ENCODE measurements at places on chromosomes 3 and 15.
A peak's percentile ranks its signal among the peaks of the same experiment; 100 is the strongest.

- no peak for DNase-seq
Measured at GRCh38 chr3:177210744-177211502, 13.6 kb upstream of the TBL1XR1 start.

GRCh38 chr3:30628901-30629590 is 22.6 kb downstream of the TGFBR2 start:
- peak; percentile 69 for DNase-seq

GRCh38 chr15:69393831-69394491 is 20.2 kb upstream of the KIF23 start:
- no peak for DNase-seq

GRCh38 chr15:83592370-83593040 is 61.4 kb upstream of the ADAMTSL3 start:
- no peak for DNase-seq

DNA sequence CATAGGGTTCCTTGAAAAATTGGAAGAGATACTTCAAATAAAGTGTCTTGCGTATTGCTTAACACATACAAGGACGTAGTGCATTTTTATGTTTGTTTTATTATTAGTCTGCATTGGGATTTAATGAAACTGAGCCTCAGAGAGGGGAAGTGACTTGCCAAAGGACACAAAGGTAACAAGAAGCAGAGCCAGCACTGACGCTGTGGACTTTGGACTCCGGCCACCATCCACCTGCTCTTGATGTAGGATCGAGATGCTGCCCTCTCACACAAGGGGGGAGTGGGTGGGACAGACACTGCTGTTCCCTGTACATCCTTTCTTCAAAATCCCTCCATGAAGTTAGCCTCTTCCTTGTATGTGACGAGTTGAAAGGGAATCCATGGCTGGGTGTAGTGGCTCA is 435.4 kb upstream of the RGMA start:
- no peak for DNase-seq

DNA sequence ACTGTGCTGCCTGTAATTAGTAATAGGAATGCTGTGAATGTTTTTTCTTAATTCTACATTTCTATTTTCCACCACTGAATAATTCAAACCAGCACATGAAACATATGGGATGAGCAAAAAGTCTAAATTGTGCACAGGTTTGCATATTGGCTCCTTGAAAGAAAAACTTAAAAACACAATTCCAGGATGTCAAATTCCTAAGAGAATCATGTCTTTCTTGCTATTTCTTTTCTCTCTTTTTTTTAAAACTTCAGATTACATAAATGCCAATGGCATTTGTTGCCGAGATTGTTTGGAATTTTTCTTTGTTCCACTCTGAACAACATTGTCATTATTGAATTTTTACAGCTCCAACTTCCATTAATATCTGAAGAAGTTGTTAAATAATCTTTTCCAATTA is 60.8 kb downstream of the VGLL3 start:
- DNase-seq, result no peak

- DNase-seq, result no peak
Measured at GRCh38 chr15:47339800-47340570, 377.3 kb upstream of the SEMA6D start.

- DNase-seq, result no peak
Measured at GRCh38 chr3:63706321-63707085, 54.0 kb downstream of the SNTN start.

GRCh38 chr3:5056111-5056391 is 66.0 kb upstream of the ARL8B start:
- no peak for DNase-seq

- DNase-seq, result no peak
Measured at GRCh38 chr3:15102836-15103235, 3.9 kb upstream of the RBSN start.

DNA sequence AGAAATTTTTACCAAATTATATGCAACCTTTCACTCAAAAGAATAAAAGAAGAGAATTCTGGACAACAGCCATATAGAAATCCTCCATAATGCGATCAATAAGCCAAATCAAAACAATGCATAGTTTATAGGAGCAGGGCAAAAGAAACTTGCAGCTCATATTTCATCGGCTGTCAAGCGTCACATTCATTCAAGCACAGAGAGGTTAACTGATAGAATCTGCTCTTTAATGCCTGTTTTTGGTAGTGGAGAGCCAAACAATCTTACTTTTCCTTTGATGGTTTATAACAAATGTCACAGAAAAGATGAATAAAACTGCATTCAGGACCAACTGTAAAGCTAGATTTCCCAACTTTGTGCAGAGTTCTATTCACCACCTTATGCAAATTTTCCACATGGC is 35.4 kb downstream of the PRTG start:
- no peak for DNase-seq

DNA sequence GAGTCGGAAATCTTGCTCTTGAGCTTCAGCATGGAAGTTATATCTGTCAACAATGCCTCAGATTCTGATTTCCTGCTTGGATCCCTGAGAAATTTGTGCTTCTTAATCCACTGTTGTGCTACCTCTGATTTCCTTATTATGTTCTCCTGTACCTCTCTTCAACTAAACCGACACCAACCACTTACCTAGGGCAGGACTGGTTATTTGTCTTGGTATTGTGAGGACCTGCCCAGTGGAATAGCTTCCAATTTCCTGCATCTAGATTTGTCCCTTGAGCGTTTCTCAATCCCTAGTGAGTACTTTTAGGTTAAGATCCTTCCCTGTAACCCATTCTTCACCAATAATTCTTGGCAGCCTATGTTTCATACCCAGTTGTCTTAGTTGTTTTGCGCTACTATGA is 720.5 kb upstream of the ZNF385D start:
- no peak for DNase-seq

Measured in activated CD4-positive, alpha-beta T cell treated with anti-CD3 and anti-CD28 coated beads, Interleukin-10, Interleukin-2, amounts not matched to agents 100 ng/mL and 50 ng/mL, durations not matched to agents 16 hours and 8 hours (primary cell).